ENCODE measurements at places on chromosomes 16 and 17.

DNA sequence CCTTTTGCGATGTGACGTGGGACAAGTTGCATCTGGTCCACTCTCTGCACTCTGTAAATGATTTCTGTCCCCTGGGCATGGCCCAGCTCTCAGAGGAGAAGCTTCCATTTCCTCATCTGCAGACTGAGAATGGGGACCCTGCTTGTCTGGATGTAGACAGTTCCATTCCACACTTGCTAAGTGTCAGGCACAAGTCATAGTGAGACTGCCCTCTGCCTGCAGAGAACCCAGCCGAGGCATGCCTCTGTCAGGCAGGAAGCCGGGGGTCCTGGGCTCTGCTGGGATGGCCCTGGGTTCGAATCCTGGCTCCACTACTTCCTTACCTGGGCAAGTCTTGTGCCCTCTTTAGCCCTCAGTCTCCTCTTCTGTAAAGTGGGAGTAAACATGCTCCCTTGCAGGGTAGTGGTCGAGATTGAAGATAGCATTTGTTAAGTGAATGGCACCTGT is 4.1 kb downstream of the MAP2K3 start:
- peak; percentile 34 for DNase-seq

- no peak for DNase-seq
Observed at GRCh38 chr16:66247516-66248481, 118.7 kb upstream of the CDH5 start.

DNA sequence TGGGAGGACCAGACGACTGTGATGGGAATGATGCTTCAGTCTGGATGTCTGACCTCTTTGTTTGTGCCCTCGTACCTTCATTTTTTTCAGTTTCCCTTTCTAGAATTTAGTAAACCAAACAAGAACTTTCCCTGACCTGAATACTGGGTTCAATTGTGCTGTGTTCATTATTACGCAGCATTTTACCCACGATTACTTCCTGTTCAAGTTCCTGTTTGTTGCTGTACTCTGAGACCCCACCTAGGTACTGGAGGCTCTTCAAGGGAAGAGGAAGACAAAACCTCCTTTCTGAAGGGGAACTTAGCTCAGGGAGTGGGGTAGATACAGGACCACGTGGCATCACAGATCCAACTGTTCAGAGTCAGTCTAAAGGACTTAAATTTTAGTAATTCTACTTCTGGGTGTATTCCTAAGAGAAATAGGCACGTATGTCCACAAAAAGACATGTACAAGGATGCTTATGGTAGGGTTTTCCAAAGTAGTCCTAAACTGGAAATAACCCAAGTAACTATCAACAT is 9.2 kb upstream of the PRKCB start:
- DNase-seq = no peak

- no peak for DNase-seq
Observed at GRCh38 chr17:78878871-78879527, 24.0 kb downstream of the CEP295NL start.

- no peak for DNase-seq
Observed at GRCh38 chr17:43327421-43327820, 71.4 kb upstream of the ARL4D start.

- peak; percentile 59 for DNase-seq
Observed at GRCh38 chr16:27598931-27599565, 49.1 kb downstream of the KATNIP start.

DNA sequence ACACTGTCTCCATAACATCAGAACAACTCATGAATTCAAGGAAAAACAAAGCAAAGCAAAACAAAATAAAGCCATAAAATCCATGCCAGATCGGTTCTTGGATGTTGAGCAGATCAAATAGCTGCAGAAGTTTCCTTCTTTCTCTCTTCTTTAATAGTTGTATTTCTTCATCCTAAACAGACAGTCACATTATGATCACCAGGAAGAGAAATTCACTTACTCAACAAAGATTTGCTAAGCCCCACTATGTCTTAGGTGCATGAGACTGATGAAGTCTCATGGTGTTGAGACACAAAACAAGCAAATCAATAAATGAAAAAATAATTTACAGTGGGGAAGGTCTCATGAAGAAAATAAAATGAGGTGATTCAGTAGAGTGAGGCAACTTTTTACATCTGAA is 72.8 kb downstream of the WIPI1 start:
- no peak for DNase-seq
